ENCODE measurements at places on chromosomes 1 and 21.

- no peak for DNase-seq
These were observed 46.1 kb upstream of the MTF2 start for GRCh38 chr1:93033029-93033428.

GRCh38 chr1:21334214-21335087 lies 44.2 kb upstream of the ECE1 start:
- peak; percentile 96 for DNase-seq

- DNase-seq = peak; percentile 54
These were observed 1.3 kb downstream of the PCNT start for GRCh38 chr21:46325073-46325912.

DNA sequence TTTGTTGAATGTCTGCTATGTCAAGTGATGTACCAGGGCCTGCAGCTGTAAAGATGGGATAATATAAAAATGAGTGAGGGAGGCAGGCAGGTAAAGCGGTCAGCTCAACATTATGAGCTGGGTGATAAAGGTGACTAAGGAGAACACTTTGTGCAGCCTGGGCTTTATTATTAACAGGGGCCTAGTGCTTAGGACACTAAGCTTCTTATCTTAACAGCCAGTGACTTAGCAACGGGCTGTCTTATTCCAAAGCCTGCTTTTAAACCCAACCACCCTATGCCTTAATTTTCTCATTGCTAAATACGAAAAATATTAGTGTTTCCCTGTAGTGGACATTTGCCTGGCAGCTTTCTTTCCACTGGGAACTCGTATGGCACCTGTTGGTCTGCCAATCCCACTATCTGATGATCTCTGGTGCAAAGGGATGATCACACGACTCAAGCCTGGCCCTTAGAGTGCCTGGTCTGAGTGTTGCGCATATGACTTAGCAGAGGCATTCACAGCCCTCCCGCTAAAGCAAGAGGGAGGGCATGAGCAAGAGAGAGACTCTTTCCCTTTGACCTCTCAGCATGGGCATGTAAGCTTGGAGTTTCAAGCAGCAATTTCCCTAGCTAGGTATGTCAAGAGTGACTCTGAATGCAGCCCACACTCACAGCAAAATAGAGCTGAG lies 98.6 kb upstream of the PAPPA2 start:
- no peak for DNase-seq

- peak; percentile 37 for DNase-seq
These were observed 8.6 kb downstream of the SMAP2 start for GRCh38 chr1:40382108-40382460.

GRCh38 chr1:171841931-171842761 lies 848 bp downstream of the DNM3 start:
- DNase-seq = peak; percentile 18

DNA sequence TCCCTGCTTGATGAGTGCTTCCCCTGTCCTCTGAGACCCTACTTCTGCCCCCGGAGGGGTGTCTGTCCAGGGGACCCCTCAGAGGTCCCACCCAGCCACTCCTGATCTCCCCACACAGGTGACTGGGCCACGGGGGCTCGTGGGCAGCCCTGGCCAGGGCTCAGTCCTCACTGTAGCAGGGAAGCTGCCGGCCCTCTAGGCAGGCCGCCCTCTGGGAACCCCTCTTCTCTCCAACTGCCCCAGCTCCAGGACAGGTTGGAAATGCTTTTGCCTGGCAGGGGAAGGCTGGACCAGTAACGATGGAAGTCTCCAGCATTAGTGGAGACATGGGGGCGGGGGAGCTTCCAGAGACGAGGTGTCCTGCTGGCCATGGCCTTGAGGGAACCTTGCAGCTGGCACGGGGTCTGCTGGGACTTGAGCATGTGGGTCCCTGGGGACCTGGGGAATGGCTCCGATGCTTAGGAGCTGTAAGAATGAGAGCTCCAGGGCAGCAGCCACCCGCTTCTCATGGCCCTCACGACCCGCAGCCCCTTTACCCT lies 3.1 kb upstream of the FNDC10 start:
- no peak for DNase-seq

GRCh38 chr1:161145832-161146231 lies 7.9 kb upstream of the UFC1 start:
- DNase-seq = no peak

DNA sequence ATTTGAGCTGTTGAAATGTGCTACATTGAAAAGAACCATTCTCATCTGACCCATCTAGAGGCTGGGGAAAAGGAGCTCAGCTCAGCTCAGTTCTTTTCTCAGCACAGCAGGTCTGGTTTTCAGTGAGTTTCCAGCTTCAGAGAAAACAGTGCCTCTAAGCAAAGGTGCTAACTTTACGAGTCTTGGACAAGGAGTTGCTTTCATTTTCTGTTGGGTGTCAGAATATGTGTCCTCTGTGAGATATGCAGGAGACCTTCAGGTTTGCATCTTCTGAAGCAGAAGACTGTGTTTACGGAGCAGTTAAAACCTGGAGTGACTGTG lies 321.3 kb upstream of the USP24 start:
- DNase-seq = no peak

DNA sequence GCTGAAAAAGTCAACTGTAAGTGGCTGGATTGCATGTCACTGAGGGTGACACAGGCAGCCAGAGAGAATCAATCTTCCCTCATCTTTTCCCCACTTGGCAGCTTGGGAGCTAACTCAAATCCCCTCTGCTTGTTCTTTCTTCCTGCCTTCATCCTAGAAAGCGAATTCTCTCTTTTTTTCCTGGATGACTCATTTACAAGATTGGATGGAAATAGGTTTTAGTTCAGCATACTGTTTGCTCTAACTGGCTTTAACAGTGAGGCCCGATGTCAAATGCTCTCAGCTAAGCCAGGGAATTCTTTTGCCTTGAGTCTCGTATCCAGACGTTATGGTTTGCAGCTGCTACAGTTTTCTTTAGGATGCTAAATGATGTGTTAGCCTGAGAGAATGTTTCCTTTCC lies 72.7 kb downstream of the HUNK start:
- DNase-seq = no peak

DNA sequence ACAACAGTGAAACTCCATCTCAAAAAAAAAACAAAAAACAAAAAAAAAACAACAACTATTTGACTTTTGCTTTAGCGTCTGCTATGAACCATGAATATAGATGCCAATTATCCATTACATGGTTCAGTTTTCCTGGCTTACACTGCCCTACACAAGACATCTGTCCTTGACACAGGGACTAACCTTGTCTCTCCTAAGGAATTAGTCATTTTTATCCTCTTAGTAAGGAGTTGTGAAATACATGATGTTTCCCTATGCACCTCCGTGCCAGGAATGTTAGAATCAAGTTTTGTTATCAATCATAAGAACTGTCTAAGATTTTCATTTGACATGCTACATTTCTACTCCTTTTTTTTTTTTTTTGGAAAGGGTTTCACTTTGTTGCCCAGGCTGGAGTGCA lies 241.8 kb downstream of the KIF26B start:
- no peak for DNase-seq

- no peak for DNase-seq
These were observed 30.3 kb upstream of the ECE1 start for GRCh38 chr1:21320410-21321108.

DNA sequence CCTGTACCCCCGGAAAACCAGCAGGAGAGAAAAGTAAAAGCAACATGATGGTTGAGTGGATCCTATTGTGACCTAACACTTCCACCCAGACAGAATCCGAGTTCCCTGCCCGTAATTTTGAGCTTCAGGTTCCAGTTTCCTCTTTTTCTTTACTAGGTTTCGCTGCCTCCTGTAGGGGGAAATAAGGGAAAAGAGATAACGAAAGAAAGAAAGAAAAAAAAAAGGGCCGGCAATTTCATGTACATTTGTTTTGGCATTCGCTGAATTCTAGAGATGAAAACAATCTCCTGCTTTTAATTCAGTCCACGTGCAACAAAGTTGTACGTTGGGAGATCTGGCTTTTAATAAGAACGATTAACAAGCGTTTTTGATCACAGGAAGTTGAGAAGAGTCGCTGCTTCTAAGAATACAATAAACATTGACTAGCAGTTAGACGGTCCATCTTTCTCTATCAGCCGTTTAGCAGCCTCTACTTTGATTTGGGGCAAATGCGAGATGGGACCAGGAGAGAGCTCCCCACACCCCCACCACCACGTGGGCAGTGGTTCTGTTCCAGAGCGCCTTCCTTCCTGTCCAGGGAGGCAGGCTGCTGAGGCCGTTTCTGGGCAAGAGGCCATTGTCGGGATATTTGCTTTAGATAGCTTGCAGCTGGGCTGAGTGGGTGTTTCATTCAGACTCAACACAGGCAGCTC lies 155.9 kb upstream of the RUNX1 start:
- DNase-seq = peak; percentile 85

DNA sequence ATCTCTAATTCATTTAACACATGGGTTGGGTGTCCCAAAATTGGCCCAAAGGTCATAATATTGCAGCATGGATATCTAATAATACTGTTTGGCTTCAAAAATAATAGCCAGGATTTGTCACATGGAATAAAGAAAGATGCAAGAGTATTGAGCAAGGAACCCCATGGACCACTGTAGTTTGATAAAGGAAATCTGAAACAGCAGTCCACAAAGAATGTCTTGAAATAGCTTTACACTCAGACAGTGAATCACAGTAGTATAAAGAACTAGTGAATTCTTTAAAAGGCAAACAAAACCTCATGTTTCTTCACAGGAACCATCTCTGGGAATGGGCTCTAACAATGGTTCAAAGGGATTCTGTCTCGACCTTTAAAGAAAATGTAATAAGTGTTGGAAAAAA lies 576.1 kb upstream of the ZRANB2 start:
- no peak for DNase-seq

- DNase-seq = no peak
These were observed 165.9 kb downstream of the KCNT2 start for GRCh38 chr1:196442366-196442765.

- no peak for DNase-seq
These were observed 5.7 kb downstream of the ALG14 start for GRCh38 chr1:95067062-95067461.

GRCh38 chr1:3541465-3541864 lies 69.8 kb downstream of the MEGF6 start:
- DNase-seq = no peak

- no peak for DNase-seq
These were observed 37.3 kb downstream of the ATF3 start for GRCh38 chr1:212645546-212646543.

DNA sequence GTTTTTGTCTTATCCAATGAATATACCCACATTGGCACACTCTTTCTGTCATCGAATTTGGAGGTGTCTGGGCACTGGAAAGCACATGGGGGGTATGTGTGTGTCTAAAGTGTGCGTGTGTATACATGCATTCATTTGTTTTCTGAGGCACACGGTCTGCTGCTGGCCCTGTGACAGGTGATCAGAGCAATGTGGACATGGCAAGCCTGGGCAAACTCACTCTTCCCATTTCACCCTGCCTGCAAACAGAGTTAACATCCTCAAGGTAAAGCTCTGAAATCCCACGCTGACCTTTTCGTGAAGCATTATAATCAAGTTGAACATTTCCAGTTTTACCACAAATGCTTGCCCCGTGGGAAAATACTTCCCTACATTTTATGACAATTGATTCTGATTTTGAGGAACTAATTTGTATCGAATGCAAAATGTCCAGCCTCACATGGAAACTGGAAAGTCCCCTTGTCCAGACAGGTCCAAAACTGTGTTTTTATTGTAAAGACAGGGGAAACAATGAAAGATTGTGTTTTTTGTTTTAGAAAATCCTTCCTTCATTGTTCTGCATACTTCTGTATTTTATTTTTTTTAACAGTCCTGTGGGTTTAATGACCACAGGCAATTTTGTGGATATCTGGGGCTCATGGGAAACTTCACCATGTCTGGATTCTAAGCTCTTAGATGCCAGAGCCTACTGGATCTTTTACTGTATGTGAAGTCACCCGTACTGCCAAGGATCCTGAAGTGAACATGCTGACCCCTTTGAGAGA lies 160.9 kb downstream of the PBX1 start:
- no peak for DNase-seq

DNA sequence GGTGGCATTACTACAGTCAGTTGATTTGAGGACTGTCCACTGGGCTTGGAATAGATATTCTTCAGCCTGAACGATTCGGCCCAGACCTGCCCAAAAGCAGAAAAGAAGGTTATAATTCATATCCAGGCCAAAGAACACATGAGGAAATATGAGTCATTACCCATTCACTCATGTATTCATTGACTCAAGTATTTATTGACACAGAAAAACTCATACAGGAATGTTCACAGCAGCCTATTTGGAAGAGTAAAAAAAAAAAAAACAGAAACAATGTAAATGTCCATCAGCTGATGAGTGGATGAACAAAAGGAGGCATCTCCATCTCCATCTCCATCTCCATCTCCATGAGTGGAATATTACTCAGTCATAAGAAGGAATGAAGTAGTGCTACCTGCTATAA lies 15.9 kb downstream of the ZMYND12 start:
- peak; percentile 69 for DNase-seq

DNA sequence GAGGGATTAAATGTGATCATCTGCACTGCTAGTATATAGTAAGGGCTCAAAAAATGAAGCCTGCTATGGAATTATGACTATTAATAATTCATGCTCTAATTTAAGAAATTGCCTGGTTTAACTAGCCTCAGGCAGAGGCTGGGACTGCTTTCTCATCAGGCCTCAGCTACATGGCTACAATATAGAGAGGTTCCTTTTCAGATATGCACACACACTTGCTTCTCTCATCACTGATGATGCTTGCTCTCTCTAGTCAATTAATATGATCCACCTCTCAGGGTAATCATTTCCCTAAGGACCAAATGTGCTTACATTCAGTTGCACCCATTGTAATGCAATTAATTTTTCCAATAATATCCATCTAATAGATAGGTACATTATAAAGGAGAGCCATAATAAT lies 324.9 kb upstream of the ST6GALNAC5 start:
- no peak for DNase-seq

- DNase-seq = no peak
These were observed 51.6 kb downstream of the RNF187 start for GRCh38 chr1:228538831-228539230.

GRCh38 chr1:193059282-193060114 lies at the start of the genes RO60 and UCHL5:
Gene RO60 (plus strand): TSS chr1:193059612. CDS start chr1:193069055, 9,443 bp downstream.
Gene UCHL5 (minus strand): TSS chr1:193059360. CDS start chr1:193059260, 100 bp downstream.
- DNase-seq = peak; percentile 99

- no peak for DNase-seq
These were observed 7.0 kb downstream of the EPB41 start for GRCh38 chr1:28921286-28921869.

- no peak for DNase-seq
These were observed 403.0 kb upstream of the USP24 start for GRCh38 chr1:55618199-55618598.

All from EL (cell line).